ENCODE measurements at places on chromosomes 6 and 20.

DNA sequence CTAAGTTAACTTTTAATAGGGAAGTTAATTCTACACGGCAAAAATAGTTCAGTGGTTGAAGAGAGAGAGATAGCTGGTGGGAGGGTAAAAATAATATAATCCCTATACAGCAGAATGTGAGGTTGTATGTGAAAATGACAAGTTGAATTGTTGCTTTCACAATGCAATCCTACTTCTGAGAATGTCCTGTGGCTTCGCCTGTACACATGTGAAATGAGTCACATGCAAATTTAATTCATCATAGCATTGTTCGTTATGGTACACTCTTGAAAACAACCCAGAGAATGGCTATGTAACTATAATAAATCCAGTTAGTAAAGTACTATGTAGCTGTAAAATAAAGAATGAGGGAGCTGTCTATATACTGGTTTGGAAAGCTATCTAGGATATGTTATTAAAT, 46.0 kb upstream of the HINT3 start:
- peak; percentile 29 for DNase-seq

DNA sequence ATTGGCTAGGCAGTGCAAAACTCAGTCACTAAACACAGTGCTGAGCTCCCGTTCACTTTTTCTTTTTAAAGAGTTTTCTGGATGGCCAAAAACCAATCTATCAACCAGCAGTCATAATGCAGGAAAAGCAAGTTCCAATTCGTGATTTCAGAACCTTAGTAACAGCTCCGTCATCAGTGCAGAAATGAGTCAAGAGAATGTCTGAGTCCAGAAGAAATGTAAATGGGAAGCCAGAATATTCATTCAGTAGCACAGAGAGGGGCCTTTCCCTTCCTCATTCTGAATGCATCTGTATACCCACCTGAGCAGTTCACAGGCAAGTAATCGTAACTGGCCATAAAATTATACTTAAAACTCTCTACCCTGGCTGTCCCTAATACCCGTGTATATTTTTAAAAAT, 20.4 kb downstream of the HUS1B start:
- DNase-seq: no peak

- DNase-seq: no peak
Observed at GRCh38 chr6:28953585-28954258, 29.9 kb upstream of the TRIM27 start.

GRCh38 chr20:460707-461106, 1.6 kb downstream of the TBC1D20 start:
- DNase-seq: no peak

GRCh38 chr20:31476643-31477215, 1.6 kb downstream of the REM1 start:
- peak; percentile 17 for DNase-seq

DNA sequence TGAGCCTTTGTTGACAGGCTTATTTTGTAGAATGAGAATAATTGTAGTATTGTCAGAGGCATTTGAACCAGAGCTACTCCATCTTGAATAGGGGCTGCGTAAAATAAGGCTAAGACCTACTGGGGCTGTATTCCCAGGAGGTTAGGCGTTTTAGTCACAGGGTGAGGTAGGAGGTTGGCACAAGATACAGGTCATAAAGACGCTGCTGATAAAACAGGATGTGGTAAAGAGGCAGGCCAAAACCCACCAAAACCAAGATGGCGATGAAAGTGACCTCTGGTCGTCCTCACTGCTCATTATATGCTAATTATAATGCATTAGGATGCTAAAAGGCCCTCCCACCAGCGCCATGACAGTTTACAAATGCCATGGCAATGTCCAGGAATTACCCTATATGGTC, 82.7 kb downstream of the PFDN4 start:
- no peak for DNase-seq

GRCh38 chr6:166737261-166737660, 110.2 kb upstream of the RPS6KA2 start:
- no peak for DNase-seq

- no peak for DNase-seq
Observed at GRCh38 chr6:16154904-16155303, 26.0 kb downstream of the MYLIP start.

DNA sequence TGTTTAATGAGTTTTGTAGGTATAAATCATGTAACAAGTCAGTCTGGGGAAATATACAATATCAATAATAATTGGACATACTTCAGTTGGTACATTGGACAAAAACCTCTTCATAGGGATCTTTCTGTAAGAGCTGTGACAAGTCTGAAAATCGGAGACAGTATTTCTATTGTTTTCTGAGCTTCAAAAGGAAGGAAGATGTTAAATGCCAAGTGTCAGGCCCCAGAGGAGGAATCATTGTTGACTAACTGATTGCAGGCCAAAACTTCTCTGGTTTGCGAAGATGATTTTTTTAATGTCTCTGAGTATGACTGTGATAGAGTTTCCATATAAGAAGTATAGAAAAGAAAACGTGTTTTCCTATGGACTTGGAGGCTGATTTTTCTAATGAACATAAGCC, 316.4 kb downstream of the RNF144B start:
- DNase-seq: no peak

GRCh38 chr6:128499079-128499731, 21.2 kb downstream of the PTPRK start:
- no peak for DNase-seq

DNA sequence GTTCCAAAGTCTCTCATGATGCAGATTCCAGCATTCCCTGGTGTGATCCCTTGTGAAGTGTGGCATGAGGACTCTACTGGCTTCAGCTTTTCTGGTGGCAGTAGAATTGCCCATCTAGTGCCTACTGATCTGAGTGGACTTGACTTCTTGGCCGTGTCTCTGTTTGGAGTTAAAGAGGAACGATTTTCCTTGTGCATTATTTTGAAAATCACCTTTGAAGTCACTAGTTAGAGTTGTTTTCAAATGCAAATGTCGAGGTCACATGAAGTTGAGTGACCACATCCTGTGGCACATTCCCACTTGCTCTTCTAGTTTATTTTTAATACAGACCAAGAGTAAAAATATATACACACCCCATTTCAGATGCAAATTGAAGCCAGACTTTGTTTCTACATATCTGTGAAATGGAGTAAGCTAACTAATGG, 270.7 kb upstream of the TAB2 start:
- no peak for DNase-seq

DNA sequence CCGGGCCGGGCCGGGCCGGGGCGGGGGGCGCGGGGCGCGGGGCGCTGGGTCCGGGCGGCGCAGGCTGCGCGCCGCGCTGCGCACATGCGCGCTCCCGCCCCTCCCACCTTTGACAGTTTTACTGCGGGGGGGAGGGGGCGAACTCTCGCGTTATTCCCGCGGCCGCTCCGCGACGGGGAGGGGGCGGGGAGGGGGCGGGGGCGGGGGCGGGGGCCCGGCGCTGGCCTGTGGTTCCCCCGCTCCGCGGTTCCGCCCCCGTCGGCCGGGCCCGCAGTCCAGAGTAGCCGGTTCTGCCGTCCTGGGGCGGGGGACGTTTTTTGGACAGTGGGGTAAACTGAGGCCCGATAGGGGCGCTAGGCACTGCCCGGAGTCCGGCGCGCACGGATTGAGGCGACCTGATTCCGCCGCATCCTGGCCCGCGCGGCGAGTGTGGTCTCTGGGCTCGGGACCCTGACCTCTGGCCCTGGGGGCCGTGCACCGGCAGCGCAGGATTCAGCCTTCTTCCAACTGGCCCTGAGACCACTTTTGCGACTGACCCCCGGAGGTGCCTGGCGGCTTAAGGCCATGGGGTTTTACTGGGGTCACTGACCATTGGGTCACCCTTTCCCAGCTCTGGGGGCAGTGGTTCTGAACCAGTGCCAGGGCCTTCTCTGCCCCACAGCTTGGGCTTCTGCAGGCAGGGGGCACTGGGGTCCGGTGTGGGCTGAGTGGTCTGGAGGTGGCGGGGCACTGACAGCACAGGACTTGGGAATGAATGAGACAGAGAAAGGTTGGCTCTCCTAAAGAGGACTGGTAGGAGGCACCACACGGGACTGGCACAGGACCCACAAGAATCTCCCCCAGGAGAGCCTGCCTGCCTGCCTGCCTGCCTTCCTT, at the start of gene ZNF512B:
TSS of gene ZNF512B (minus strand) at position 93 of the 876 bp plus-strand sequence. CDS start 1,980 bp downstream, outside the sequence.
- no peak for DNase-seq

DNA sequence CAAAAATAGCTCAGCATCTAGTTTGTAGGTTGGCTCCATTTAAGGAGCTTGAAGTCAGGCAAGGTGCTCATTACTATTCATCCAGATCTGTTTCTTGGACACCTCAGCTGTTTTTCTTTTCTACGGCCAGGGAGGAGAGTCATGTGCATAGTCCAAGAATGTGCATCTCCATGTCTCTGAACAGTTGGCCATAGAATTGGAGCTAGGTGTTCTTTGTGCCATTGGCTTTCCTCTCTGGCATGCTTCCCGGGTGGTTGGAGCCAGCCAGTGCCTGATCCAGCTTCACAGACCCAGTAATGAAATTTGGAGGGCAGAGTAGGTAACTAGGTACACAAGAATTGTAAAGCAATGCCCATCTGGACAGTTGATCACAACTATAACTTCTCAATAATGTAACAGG, 21.6 kb downstream of the EYA4 start:
- DNase-seq: no peak

DNA sequence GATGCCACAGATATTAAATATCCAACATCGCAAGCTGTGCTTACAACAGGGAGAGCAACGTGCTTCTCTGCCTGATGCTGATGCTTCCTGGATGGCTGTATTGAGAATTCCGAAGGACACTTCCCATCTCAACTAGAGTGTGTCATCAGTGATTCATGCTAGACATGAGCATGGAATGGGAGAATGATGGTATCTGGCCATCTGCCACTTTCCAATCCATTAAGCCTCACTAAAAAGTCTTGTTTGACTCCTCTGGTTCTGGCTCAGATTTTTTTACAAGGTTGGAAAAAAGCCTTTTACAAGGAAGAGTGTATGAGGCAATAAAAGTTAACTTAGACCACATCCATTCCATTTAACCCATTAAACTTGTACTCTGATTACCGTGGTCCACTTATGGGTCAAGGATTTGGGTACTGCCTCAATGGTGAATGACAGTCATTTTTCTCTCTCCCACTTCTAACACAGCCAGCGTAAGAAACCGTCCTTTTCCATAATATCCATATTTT, 265.3 kb downstream of the UST start:
- no peak for DNase-seq
